ENCODE measurements at places on chromosomes 2 and 18. TPM values are rescaled to one million over a fixed set of nuclear protein-coding genes. Genes with fewer than 3 reads are reported as not detected.

Gene RUFY4
- 0.22 TPM for polyA plus RNA-seq

Gene SPOPL
- 6.7 TPM for polyA plus RNA-seq

Gene DPYSL5
- polyA plus RNA-seq: 0.27 TPM

Gene LINC00305
- not detected for polyA plus RNA-seq

Gene SOWAHC
- 7.2 TPM for polyA plus RNA-seq

Gene ASXL2
- 4.8 TPM for polyA plus RNA-seq

Gene PKDCC
- 13.8 TPM for polyA plus RNA-seq

Gene NDUFAF7
- polyA plus RNA-seq: 10.7 TPM

Gene BMP10
- not detected for polyA plus RNA-seq

Gene HRH4
- polyA plus RNA-seq: not detected

Gene COL3A1
- 2.0 TPM for polyA plus RNA-seq

Gene NT5DC4
- polyA plus RNA-seq: 0.86 TPM

Gene HNMT
- polyA plus RNA-seq: 26.2 TPM
